Stimulated activated CD8-positive, alpha-beta memory T cell treated with anti-CD3 and anti-CD28 coated beads, Interleukin-15, amount 100 ng/mL, for 24 hours (primary cell): ENCODE measurements at places on chromosomes 5 and 9.

- DNase-seq = no peak
Observed at GRCh38 chr9:97781902-97782301, 71.1 kb upstream of the FOXE1 start.

GRCh38 chr9:105282870-105283621, 38.6 kb downstream of the SLC44A1 start:
- DNase-seq = no peak

DNA sequence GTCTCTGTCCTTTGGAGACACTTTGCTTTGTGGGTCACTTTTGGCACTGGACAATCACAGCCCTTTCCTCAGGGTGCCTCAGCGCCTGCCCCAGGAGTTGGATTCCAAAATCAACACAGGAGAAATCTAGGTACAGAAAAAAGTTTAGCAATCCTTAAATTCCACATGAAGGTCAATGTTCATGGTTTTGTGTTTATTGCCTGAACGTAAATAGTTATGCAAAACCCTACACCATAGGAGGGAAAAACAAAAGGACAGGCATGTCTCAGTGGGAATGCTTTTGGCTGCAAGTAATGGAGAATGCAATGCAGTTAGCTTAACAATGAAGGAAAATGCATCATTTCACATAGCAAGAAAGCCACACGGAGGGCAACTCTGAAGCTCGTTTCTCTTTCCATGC, 6.5 kb upstream of the HMCN2 start:
- DNase-seq = no peak

- DNase-seq = no peak
Observed at GRCh38 chr9:132350861-132351315, 3.9 kb downstream of the SETX start.

GRCh38 chr9:113933671-113934070, 57.6 kb downstream of the ZNF618 start:
- DNase-seq = no peak

- no peak for DNase-seq
Observed at GRCh38 chr5:145385276-145385675, 449.9 kb downstream of the PRELID2 start.

GRCh38 chr9:112355427-112355897, 22.0 kb upstream of the PTBP3 start:
- DNase-seq = no peak

- no peak for DNase-seq
Observed at GRCh38 chr9:115008536-115009270, 78.3 kb upstream of the TNFSF8 start.

GRCh38 chr5:131747180-131748105, 49.4 kb downstream of the FNIP1 start:
- no peak for DNase-seq

GRCh38 chr5:1724822-1725602, 74.6 kb downstream of the MRPL36 start:
- DNase-seq = no peak

DNA sequence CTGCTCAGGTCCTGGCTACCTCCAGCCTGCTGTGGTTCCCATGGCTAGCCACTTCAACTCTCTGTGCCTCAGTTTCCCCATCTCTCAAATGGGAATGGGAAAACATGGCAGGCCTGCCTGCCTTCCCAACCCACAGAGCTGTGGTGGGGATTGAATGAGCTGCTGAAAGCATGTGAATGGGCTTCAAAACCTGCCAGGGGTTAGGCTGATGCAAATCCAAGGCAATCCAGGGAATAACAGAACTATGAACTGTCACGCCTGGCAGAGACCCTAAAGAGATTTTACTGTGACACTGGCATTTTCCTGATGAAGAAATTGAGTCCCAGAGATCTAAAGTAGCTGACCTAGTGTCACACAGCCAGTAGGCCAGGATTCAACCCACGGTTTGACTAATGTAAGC, 29.9 kb upstream of the TCF7 start:
- no peak for DNase-seq

GRCh38 chr9:130893341-130894101, 3.1 kb downstream of the QRFP start:
- DNase-seq = no peak

- DNase-seq = peak; percentile 17
Observed at GRCh38 chr5:132747616-132748440, 602 bp downstream of the CCNI2 start.

DNA sequence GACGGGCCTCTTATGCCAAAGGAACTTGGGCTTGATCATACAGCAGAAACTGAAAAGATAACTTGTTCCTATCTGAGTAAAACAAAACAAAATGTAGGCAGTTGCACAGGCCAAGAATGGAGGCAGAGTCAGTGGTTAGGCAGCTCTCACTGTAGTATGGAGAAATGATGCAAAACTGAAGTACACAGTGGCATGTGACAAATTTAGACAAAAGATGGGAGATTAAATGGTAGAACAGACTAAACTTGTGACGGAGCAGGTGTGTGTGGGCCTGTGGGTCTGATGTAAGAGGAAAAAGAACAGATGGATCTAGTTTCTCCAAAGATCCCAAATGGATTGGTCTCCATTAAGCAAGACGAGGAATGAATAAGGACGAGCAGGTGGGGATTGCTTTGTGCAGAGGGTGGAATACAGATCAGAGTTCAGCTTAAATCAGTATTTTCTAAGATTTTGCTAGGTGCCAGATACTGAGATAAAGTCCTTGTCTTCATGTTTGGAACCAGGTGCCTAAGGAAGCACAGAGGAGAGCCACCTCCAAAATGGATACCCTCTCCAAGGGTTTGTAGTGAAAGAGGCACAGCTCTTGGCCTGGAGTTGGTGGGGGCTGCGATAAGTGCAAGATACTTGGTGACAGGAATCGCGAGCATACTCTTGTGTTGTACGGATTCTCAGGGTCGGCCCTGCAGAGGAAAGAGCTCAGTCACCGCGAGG, 722 bp upstream of the DCP2 start:
- no peak for DNase-seq

GRCh38 chr9:126515873-126516505, 97.7 kb upstream of the LMX1B start:
- DNase-seq = no peak

GRCh38 chr9:33458444-33458843, 11.1 kb upstream of the AQP3 start:
- DNase-seq = no peak

- DNase-seq = no peak
Observed at GRCh38 chr9:107176436-107177151, 106.5 kb upstream of the RAD23B start.
